ENCODE measurements at places on chromosomes 1 and 21.

DNA sequence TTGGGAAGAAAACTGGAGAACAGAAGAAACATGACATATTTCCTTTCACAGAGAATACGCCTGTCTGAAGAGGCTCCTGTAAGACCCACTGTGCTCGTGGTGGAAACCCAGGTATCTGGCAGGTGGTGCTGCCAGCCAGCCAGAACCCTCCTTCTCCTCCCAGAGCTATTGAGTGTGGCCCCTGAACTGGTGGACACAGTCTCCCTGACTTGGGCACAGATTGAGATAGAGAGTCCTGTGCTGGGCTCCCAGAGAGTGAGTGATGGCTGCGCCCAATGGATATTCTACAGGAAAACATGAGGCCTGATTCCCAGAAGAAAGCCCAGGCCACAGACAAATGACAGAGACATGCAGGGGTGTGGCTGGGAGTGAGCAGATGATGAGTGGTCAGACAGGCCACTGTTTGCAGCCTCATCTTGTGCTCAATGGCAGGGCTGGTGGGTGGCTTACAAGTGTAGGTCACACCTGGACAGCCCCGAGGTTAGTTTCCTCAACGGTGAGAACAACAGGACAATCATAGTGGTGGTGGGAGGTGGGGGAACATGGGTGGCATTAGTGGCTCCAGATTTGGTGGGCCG, 127.9 kb downstream of the PTPRU start:
- DNase-seq = no peak

DNA sequence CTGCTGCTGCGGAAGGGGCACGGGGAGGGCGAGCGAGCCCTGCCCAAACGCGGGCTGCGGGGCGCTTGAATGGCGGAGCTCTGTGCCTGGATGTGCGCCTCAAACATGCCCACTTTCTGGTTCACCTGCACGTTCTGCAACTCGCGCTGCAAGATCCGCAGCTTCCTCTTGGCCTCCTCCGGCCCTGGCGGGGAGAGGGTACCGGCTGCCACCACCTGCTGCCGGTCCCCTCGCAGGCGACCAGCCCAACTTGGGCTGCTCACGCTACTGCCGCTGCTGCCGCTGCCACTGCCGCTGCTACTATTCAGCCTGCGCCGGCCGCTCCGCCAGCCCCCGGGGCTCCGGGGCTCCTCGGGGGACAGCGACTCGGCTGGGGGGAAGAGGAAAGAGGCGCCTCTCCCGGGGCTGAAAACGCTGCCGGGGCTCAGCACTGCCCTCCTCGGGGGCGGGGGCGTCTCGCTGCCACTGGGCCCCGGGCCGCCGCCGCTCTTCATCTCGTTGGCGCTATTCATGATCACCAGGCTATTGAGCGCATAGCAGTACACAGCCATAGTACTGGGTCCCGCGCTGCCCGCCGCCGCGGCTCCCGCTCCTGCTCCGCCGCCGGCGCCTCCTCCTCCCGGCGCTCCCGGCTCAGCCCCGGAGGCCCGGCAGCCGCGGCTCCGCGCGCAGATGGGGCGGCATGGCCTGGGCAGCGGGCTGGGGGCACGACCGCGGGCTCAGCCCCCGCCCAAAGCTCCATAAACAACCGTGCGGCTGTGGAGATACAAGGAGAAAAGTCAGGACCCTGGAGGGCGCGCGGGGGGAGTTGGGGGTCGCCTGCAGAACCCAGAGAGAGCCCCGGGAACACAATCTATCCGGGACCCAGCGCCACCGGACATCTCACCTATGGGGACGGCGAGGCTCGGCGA, 1.9 kb downstream of the ITPKB start:
- peak; percentile 52 for DNase-seq

DNA sequence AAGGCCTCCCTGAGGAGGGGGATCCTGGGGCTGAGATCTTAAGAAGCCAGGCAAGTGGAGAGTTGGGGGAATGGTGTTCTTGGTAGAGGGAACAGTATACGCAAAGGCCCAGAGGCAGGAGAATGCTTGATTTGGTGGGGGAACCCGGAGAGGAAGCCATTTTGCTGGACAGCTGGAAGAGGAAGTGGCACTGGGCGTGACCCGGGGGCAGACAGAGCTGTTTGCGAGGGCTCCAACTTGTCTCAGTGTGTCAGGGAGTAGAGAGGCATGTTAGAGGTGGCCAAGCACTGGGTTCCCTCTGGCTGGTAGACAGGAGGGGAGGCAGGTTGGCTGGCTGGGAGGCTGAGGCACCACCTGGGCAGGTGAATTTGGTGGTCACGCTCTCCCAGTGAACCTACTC, 96.3 kb upstream of the ACTL8 start:
- DNase-seq = no peak

DNA sequence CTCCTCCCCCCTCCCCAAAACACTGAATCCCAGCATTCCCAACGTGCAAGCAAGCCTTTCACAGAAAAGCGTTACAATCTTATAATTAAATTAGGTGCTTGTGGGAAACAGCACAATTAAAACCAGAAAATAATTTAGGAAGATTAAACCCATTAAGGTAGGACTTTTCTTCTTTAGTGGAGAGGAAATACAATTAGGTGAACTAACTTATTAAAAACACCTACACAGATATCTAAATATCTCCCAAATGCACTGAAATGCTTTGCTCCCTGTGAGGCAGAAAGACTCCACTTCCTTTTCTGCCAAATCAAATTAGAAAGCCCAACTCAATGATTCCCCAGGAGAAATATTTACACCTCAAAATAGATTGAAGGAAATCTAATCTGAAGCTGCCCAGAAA, 60.9 kb upstream of the ETS2 start:
- DNase-seq = no peak

- DNase-seq = no peak
Observed at GRCh38 chr1:163927493-163927892, 605.7 kb downstream of the NUF2 start.

- DNase-seq = no peak
Observed at GRCh38 chr1:44947063-44947773, 39.2 kb downstream of the EIF2B3 start.

DNA sequence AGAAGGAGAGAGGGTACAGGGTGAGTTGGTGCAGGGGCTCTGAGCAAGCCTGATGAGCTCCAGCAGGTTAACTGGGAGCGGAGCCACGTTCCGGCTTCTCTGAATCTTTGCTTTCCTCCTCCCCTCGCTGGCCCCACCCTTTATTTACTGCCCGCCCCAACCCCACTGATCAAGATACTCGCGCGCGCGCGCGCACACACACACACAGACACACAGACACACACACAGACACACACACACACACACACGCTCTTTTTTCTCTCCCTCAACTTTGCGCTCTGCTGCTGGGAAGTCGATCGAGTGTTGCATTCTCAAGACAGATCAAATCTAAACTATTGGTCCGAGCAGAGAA, at the start of gene GRIK1:
TSS of gene GRIK1 (minus strand) at position 73 of the 352 bp plus-strand sequence.
- no peak for DNase-seq

GRCh38 chr1:233166896-233167295, 128.6 kb downstream of the PCNX2 start:
- no peak for DNase-seq

DNA sequence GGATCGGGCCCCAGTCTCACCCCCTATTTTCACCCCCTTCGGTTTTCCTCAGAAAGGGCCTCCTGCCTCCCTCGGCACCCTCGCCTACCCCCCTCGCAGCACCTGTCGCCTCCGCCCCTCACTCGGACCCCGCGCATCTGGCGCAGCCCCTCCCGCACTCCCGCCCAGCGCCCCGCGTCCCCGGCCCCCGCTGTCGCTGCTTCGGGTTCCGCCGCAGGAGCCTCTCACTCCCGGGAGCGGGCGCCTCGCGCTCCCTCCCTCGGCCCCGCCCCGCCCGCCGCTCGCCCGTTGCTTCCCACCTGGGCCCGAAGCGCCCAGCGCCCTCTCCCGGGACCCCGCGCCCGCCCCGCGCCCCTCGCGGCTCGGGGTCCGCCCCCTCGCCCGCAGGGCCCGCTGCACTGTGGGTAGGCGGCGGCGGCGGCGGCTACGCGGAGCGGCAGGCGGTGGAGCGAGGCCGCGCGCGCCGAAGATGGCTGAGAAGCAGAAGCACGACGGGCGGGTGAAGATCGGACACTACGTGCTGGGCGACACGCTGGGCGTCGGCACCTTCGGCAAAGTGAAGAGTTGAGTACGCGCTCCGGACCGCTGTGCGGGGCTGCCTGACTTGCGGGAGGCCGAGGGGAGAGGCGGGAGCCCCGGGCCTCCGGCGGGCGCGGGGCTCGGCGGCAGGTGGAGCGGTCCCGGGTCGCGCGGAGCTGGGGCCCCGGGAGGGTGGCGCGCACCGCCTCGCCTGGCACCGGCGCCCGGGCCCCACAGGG, at the start of gene PRKAA2:
TSS of gene PRKAA2 (plus strand) at position 396 of the 758 bp plus-strand sequence. CDS start at position 470, 74 bp downstream.
- DNase-seq = no peak

GRCh38 chr1:246617768-246618167, 51.5 kb downstream of the CNST start:
- DNase-seq = no peak

DNA sequence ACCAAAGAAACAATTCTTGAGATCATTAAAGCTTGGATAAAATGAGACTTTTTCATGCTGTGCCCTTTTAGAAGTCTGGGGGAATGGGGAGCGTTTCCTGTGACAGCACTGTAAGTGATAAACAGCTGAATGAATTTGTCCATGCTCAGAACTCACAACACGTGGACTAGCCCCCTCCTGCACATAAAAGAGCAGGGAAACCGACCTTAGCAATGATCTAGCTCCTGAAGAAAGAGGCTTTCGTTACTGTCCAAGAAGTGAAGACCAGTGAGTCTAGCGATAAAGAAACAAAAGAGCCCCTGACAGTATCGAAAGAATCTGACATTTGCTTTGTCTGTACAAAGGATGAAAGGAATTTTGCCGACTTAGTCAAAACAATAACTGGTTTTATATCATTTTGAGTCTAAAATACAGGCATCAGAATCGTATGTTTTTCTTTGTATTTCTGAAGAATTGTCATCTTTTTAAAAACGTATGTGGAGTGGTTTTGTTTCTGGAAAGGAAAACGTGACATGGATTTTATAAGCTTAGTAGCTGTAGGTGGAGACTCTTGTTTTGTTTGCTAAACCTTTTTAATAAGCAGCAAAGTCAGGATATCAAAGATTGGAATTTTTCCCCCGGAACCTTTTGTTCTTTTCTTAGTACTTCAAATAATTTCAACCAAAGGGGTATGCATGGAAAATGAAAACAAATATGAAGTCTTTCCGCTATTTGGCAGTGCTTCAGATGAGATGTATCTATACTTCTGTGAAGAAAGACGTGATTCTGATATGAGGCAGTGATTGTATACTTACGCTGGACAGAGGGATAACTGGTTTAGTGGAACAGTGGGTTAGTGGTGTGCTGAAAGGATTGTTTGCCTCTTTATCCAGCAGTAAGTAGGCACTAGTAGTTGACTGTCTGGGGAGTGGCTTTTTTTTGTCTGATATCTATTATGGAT, 61.0 kb downstream of the MAST2 start:
- no peak for DNase-seq

DNA sequence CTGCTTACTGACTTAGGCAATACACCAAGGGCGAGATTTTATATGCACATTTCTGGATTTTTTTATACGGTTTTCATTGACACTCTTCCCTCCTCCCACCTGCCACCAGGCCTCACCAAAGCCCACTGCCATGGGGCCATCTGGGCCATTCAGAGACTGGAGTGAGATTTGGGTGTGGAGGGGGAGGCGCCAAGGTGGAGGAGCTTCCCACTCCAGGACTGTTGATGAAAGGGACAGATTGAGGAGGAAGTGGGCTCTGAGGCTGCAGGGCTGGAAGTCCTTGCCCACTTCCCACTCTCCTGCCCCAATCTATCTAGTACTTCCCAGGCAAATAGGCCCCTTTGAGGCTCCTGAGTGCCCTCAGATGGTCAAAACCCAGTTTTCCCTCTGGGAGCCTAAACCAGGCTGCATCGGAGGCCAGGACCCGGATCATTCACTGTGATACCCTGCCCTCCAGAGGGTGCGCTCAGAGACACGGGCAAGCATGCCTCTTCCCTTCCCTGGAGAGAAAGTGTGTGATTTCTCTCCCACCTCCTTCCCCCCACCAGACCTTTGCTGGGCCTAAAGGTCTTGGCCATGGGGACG, 57.9 kb downstream of the LACTBL1 start:
- DNase-seq = no peak

GRCh38 chr1:45913731-45914501, 110.5 kb downstream of the MAST2 start:
- no peak for DNase-seq

DNA sequence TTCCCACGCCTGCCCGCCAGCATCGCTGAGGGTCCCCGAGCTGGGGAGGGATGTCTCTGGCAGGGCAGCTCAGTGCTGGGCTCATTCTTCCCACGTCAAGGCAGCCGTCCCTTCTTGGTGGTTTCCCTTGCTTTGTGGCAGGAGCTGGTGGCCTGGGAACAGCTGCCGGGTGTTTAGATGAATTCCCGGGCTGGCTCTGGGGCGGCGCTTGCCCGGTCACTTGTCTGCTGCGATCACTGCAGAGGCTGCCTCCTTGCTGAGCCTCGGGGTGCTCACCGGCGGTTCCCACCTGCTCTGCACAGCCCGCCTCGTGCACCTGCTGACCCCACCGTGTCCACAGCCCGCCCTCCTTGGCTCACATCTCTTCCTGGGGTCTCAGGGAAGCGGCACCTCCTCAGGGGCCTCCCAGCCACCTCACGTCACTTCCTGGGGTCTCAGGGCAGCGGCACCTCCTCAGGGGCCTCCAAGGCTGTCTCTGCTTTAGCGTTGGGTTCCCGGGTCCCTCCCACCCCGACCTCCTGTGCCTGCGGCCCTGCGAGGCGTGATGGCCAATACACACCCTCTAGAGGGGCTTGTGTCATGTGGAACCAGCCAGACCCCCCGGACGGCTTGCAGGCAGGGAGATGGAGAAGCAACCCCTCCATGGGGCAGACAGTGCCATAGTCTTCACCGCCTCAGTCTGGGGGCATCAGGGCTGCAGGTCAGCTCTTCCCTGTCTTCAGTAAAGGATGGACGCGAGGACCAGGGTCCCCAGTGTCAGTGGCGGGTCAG, 13.5 kb downstream of the COL18A1 start:
- no peak for DNase-seq

DNA sequence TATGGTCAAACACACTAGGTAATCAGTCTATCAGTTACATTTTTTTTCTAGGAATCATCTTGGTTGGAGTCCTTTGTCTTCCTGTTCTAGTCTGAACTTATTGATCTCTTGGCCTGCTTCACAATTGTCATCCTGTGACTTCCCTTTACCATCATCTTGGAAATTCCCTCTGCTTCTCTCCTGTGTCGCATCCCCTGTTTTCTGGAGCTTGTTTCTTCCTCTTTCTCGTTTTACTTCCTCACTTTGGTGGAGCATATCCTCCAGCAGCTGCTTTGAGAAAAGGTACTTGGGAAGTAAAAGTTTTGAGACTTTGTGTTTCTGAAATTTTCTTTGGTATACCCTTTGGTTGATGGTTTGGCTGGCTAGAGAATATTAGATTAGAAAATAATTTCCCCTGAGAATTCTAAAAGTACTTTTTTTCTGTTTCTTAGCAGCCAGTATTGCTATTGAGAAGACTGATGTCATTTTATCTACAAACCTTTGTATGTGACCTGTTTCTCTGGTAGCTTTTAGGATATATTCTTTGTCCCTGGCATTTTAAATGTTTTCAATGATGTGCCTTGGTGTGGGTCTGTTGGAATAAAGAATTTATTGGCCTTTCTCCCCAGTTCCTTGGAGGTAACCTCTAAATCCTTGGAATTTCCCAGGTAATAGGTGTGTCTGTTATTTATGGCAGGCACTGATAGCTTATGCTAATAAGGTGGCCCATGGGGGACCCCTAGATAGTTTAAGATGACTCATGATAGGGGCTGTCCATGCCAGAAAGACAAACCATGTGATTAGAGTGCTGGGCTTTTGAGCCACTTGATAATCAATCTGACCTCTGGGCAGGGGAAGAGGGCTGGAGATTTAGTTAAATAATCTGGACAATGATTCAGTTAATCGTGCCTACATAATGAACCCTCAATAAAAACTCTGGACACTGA, 6.1 kb upstream of the MYCL start:
- DNase-seq = no peak

GRCh38 chr1:29264773-29265389, 28.6 kb downstream of the PTPRU start:
- DNase-seq = no peak

- no peak for DNase-seq
Observed at GRCh38 chr21:42036313-42036712, 26.2 kb upstream of the ZBTB21 start.
